ENCODE measurements at places on chromosomes 5 and 9.

DNA sequence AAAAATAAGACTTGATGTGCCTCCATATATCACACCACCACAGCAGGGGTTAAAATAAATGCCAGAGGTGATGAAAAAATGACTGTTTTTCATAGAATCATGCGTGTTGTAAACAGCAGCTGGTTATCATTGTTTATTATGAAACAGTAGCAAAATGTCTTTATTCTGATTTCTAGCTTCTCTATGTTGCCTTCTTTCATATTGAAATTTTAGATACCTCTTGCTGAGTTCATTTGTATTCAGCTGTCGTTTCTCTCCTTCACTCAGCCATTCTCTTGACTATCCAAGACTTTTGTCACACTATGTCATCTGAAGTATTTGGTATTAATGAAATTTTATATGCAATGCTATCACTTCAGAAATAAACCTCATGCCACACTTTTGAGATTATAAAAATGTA, 465.0 kb downstream of the TAF11L14 start:
- DNase-seq, result no peak
- no peak overlapping the region for H3K4me3 ChIP-seq
- H3K36me3 ChIP-seq, result no peaks in the 10 kb centered on the region
- no peaks in the 10 kb centered on the region for H3K4me1 ChIP-seq
- no peak overlapping the region for H3K27ac ChIP-seq

DNA sequence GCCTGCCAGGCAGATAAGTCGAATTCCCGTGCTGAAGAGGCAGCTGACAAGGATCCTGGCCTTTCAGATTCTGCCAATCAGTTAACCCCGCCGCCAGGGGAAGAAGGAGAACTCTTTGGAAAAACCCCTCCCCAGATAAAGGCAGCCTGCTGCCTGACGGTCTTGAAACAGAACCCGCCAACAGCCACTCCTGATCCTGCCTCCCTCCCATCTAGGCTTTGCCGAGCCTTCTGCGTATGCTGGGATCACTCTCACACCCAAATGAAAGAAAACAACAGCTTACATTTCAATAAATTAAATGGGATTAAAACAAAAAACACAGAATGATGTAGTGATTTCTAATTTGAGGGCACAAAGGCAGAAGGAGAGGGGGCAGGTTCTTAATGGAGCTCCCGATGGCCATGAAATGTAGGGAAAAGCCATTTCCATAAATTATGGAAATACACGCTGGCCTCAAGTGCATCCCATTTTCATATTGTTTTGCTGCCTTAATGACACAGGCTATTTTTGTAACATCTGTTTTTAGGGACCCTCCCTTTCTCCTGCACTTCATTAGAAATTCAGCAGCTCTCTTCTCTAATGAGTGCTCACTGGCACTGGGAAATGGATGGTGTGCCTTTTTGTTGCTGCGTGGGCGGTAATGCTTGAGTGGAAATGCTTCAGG, 319.1 kb downstream of the MED10 start:
- H3K27ac ChIP-seq, result no peak overlapping the region
- no peak overlapping the region for H3K4me3 ChIP-seq
- no peak for DNase-seq
- H3K36me3 ChIP-seq, result no peaks in the 10 kb centered on the region
- H3K27me3 ChIP-seq, result no peaks in the 10 kb centered on the region
- no peaks in the 10 kb centered on the region for H3K4me1 ChIP-seq

GRCh38 chr5:144812763-144813162, 642.1 kb downstream of the KCTD16 start:
- no peaks in the 10 kb centered on the region for H3K4me1 ChIP-seq
- no peaks in the 10 kb centered on the region for H3K36me3 ChIP-seq
- no peak overlapping the region for H3K27ac ChIP-seq

GRCh38 chr9:81058782-81059181, 630.6 kb downstream of the TLE1 start:
- H3K4me1 ChIP-seq, result no peaks in the 10 kb centered on the region
- H3K36me3 ChIP-seq, result no peaks in the 10 kb centered on the region
- DNase-seq, result no peak
- no peak overlapping the region for H3K4me3 ChIP-seq
- H3K27ac ChIP-seq, result no peak overlapping the region

- no peak overlapping the region for H3K4me3 ChIP-seq
- H3K4me1 ChIP-seq, result peaks cover 35% of the 10 kb centered on the region
- peaks cover 71% of the 10 kb centered on the region for H3K27me3 ChIP-seq
- H3K27ac ChIP-seq, result no peak overlapping the region
- DNase-seq, result no peak
- H3K36me3 ChIP-seq, result no peaks in the 10 kb centered on the region
Measured at GRCh38 chr5:159458217-159458711, 128.0 kb upstream of the IL12B start.

GRCh38 chr5:10556289-10556807, 7.5 kb upstream of the ANKRD33B start:
- no peak for DNase-seq
- H3K27ac ChIP-seq, result no peak overlapping the region
- H3K36me3 ChIP-seq, result no peaks in the 10 kb centered on the region

DNA sequence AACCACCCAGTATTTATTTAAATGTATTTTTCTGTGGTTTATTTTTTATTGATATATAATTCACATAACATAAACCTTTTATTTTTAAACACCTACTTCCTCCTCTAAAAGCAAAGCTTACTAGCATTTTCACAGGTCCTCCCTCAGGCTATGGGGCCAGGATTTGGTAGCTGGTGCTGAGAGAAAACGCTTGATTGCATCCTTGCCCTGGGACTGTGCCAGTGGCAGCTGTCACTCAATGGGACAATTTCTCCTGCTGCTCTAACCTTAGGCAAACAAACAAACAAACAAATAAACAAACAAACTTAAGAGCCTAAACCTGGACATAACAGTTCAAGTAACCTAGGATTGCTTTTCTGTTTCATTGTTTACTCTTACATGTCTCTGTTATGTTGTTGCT, 102.7 kb downstream of the FOCAD start:
- DNase-seq, result no peak
- no peak overlapping the region for H3K27ac ChIP-seq
- no peaks in the 10 kb centered on the region for H3K4me1 ChIP-seq
- no peaks in the 10 kb centered on the region for H3K27me3 ChIP-seq
- peaks cover 25% of the 10 kb centered on the region for H3K36me3 ChIP-seq
- no peak overlapping the region for H3K4me3 ChIP-seq

GRCh38 chr5:122435234-122435633, 123.2 kb downstream of the SNCAIP start:
- no peak overlapping the region for H3K27ac ChIP-seq
- DNase-seq, result no peak
- H3K27me3 ChIP-seq, result no peaks in the 10 kb centered on the region
- H3K4me3 ChIP-seq, result no peak overlapping the region
- H3K36me3 ChIP-seq, result no peaks in the 10 kb centered on the region

- peaks cover 83% of the 10 kb centered on the region for H3K4me1 ChIP-seq
- DNase-seq, result peak; percentile 82
- peak within 1 kb of the TSS; percentile 93 for H3K4me3 ChIP-seq
- peak within 1 kb of the TSS; percentile 75 for H3K27ac ChIP-seq
Measured at GRCh38 chr5:177357459-177358351, at the start of gene RGS14. TSS of gene RGS14 (plus strand) at chr5:177357924. CDS start at chr5:177358025, 101 bp downstream.

DNA sequence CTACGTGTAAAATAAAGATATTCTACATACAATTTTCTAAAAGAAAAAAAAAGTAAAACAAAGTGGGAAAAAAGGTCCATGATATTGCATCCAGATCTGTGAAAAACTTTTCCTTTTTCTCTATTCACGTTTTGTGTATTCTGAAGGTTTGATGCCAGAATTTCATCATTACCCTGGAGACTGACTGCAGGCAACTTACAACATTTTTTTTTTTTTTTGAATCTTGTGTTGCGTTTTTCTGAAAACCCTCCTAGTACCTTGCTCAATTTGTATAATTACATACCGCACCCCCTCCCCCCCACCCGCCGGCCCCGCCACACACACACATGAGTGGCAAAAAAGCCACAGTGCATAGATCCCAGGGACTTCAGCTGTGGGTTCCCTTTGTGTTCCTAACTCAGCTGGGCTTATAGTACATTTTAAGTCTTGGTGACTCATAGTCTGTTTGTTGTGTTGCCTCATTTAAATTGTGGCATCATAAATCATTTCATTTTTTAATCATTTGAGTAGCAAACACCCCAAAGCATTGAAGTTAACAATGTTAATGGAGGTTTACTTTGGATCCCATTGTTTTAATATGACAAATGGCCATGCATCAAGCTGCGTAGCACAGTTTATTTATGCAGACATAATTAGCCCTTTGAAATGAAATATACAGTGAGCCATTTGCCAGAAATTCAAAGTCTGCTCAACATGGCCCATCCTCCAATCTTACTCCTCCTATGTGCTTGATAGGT, 36.0 kb downstream of the PRDM6 start:
- no peak overlapping the region for H3K27ac ChIP-seq
- no peak overlapping the region for H3K4me3 ChIP-seq
- H3K27me3 ChIP-seq, result no peaks in the 10 kb centered on the region
- DNase-seq, result no peak
- no peaks in the 10 kb centered on the region for H3K4me1 ChIP-seq

- H3K4me3 ChIP-seq, result no peak overlapping the region
- no peaks in the 10 kb centered on the region for H3K36me3 ChIP-seq
- peaks cover 29% of the 10 kb centered on the region for H3K27me3 ChIP-seq
- no peak overlapping the region for H3K27ac ChIP-seq
- no peaks in the 10 kb centered on the region for H3K4me1 ChIP-seq
Measured at GRCh38 chr5:168362097-168362885, 70.8 kb downstream of the WWC1 start.

GRCh38 chr5:31106691-31107090, 86.8 kb upstream of the CDH6 start:
- DNase-seq, result no peak
- no peak overlapping the region for H3K27ac ChIP-seq
- no peak overlapping the region for H3K4me3 ChIP-seq
- no peaks in the 10 kb centered on the region for H3K27me3 ChIP-seq

- H3K4me1 ChIP-seq, result no peaks in the 10 kb centered on the region
- no peak for DNase-seq
- peaks cover 37% of the 10 kb centered on the region for H3K27me3 ChIP-seq
- H3K36me3 ChIP-seq, result no peaks in the 10 kb centered on the region
Measured at GRCh38 chr9:135079676-135080075, 7.8 kb upstream of the OLFM1 start.

DNA sequence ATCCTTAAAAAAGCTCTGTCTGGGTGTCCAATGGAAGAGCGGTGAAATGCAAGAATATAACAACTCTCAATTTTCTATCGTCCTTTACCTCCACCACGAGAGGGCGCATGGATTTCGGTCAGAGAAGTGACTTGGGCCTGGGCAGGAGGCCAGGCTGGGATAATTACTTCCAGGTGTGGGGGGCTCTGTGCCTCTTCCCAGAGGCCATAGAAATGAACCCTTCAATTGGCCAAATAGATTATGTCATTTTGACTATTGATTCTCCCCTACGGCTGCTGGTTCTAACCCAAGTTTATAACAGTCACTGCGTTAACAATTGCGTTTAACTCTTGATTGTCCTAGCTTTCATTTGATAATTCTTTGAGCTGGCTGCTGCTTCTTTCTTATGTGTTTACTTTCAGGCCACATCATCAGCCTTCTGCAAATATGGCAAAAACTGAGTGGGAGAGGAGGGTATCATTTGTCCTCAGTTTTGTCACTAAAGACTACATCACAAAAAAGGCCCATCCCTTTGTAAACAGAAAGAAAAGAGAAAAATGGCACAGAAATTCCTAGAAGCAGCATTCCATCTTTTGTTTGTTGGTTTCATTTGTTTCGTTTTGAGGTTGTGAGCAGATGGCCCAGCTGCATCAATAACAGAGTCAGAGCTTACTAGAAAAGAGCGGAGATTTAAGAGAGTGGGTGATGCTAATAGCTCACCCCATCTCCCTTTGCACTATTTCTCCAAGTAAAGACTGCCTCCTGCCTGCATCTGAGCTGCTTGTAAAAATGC, 45.4 kb upstream of the ZFR start:
- no peak overlapping the region for H3K4me3 ChIP-seq
- peak; percentile 79 for DNase-seq
- H3K36me3 ChIP-seq, result no peaks in the 10 kb centered on the region
- no peaks in the 10 kb centered on the region for H3K27me3 ChIP-seq

- H3K4me1 ChIP-seq, result no peaks in the 10 kb centered on the region
- no peak for DNase-seq
- no peak overlapping the region for H3K4me3 ChIP-seq
- peaks cover 51% of the 10 kb centered on the region for H3K27me3 ChIP-seq
- H3K27ac ChIP-seq, result no peak overlapping the region
Measured at GRCh38 chr5:80318212-80318611, 1.6 kb upstream of the SPZ1 start.

DNA sequence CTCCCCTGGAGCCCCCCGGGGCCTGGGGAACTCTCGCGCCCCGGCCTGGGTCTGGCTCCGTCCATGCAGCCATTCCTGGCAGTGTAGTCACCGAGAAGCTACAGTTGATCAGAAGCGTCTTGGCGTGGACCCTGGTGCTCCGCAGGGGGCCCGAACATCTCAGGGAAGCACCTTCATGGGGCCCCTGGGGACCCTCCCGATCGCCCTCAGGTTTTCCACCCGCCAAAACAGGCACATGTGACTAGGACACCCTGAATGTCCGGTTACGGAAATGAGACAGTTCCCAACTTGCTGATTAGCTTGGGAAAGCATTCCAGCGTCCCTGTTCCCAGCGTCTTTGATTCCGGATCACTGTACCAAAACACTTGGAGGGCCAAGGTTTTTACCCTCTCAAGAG, 472 bp downstream of the FBXO4 start:
- H3K27me3 ChIP-seq, result no peaks in the 10 kb centered on the region
- no peak for DNase-seq
- peak overlapping the region; percentile 74 for H3K4me3 ChIP-seq
- peaks cover 26% of the 10 kb centered on the region for H3K4me1 ChIP-seq
- H3K27ac ChIP-seq, result peak overlapping the region; percentile 94

GRCh38 chr9:100440071-100440470, 13.1 kb downstream of the MSANTD3 start:
- no peak overlapping the region for H3K4me3 ChIP-seq
- H3K27ac ChIP-seq, result no peak overlapping the region
- H3K4me1 ChIP-seq, result no peaks in the 10 kb centered on the region
- peaks cover 4% of the 10 kb centered on the region for H3K36me3 ChIP-seq

GRCh38 chr9:71144495-71144894, 23.1 kb upstream of the TRPM3 start:
- H3K36me3 ChIP-seq, result no peaks in the 10 kb centered on the region
- no peaks in the 10 kb centered on the region for H3K4me1 ChIP-seq
- H3K27me3 ChIP-seq, result no peaks in the 10 kb centered on the region
- no peak overlapping the region for H3K4me3 ChIP-seq

DNA sequence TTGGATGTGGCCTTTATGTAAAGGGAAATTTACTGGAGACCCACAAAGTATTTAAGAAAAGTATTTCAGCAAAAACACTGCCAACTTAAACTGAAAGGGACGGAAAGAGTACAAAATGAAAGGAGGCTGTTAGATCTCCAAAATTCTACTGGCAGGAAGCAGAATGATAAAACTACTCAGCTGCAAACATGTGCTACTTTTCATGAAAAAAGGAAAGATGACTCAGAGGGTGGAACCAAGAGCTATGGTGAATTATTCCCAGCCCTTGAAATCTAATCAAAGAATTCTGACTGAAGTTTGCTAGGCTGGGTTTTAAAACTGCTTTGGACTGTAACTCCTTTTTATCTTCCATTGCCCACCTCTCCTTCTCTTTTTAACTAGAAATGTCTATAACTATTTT, 58.6 kb upstream of the ZBED3 start:
- H3K4me1 ChIP-seq, result peaks cover 26% of the 10 kb centered on the region
- no peaks in the 10 kb centered on the region for H3K36me3 ChIP-seq
- no peak for DNase-seq
- H3K27ac ChIP-seq, result no peak overlapping the region

- H3K36me3 ChIP-seq, result no peaks in the 10 kb centered on the region
- no peaks in the 10 kb centered on the region for H3K4me1 ChIP-seq
- H3K4me3 ChIP-seq, result no peak overlapping the region
- H3K27ac ChIP-seq, result no peak overlapping the region
- no peak for DNase-seq
Measured at GRCh38 chr9:6620353-6620752, 25.2 kb downstream of the GLDC start.
